ENCODE measurements at places on chromosomes 5 and 9.

DNA sequence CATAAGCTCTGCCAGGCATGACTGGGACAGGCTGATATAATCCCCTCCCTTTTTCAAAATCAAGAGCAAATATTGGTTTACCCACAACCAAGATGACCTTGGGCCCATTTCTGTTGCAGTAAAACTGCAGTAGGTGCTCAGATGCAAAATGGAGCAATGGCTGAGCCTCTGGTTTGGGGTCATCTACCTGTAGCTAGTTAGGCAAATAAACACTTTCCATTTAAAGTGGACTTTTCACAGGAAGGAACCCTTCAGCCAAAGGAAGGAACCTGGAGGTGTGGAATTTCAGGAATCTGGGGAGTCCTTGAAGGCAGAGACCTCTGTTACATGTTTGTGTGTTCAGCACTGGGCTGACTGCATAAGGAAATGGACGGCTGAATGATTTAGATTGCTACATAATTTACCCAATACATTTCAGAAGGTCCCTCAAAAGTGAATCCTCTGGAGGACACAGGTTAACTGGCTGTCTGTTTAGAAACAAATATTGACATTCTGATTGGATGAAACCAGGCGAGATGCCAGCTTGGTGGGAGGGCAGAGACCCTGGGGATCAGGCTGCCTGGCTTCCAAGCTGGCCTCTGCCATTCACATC lies 170.1 kb upstream of the ZNF618 start:
- no peak for DNase-seq

DNA sequence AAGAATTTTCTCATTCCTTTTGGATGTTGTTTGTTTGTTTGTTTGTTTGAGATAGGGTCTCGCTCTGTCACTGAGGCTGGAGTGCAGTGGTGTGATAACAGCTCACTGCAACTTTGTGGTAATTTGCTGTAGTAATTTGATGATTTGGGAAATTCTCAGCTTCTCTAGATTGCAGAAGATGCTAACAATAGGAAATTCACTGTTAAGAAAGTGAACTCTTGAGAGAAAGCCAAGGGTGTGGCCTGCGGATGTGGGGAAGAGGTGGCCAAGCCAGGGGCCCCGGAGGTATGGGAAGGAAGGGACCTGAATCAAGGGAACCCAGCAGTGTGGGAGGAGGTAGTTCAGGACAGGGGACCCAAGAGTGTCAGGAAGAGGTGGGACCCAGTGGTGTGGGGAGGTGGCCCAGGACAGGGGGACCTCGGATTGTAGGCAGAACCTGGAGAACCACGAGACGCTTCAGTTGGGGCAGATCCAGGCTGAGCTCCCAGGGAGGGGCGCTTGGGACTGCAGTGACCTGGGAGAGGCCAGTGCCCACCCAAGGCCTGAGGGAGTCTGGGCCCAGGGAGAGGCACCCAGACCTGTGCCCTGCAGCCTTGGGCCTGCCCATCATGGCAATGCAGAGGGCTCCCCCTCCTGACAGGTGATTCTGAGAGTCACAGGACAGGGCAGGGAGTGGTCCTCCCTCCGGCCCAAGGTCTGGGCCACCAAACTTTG lies 5.6 kb upstream of the LCN2 start:
- no peak for DNase-seq

DNA sequence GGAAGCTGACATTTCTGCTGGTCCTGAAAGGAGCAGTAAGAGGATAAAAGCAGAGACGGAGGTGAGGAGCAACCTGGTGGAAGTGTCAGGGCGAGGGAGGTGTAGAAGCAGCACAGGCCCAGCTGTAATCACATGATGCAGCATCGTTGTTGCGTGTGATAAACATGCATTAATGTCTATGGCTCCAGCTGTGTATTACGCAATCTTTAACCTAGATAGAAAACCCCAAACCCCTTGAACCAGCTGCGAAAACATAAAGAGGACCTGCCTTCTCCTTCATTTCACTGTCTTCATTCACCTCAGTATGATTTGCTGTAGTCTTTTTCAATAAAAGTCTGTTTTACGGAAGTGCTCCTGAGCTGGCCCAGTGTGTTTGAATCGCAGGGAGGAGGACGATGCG lies 162.9 kb downstream of the NTRK2 start:
- no peak for DNase-seq

GRCh38 chr5:50699737-50700136 lies 33.3 kb downstream of the PARP8 start:
- DNase-seq = no peak

- no peak for DNase-seq
Measured at GRCh38 chr9:21800931-21801682, 1.3 kb upstream of the MTAP start.

GRCh38 chr9:13688223-13688989 lies 408.9 kb upstream of the MPDZ start:
- no peak for DNase-seq

- DNase-seq = no peak
Measured at GRCh38 chr9:134413112-134413715, 87.0 kb downstream of the RXRA start.

GRCh38 chr5:122941737-122942136 lies 94.8 kb downstream of the PPIC start:
- DNase-seq = no peak

DNA sequence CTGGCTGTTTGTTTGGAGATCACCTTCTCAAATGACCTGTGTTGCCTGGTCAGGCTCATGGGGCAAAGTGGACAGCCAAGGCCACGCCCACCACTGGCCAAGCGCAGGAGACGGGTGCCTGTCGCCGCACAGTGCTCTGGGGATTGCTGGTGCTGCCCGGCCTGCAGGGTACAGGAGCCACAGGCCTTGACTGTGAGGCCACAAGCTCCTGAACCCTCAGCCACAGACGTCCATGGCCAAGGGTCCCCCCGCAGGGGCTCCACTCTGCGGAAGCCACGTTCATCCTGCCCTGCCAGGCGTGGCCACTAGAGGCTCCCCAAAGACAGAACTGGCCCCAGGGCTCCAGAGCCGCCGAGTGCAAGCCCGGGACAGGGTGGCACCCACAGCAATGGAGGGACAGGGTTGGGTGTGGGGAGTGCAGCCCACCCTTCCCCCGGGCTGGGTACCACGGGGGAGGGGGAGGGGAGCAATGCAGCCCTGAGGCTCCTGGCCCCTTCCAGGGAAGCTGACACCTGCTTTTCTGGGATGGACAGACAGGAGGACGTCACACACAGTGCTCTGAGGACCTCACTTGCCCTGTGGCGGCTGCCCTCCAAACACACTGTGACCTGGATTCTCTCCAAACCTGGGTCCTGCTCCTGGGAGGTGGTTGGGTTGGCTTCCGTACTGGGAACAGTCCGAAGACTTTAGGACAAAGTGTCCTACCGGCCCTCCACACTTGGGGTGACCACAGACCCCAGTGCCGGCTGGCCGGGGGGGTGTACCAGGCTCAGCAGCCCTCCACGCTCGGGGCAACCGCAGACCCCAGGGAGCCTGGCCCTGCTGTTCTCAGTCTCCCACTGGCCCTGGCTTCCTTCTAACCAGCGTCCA lies 21.5 kb downstream of the TPPP start:
- DNase-seq = no peak

- DNase-seq = no peak
Measured at GRCh38 chr5:520196-520849, 3.9 kb downstream of the SLC9A3 start.

GRCh38 chr9:121707477-121708424 lies 56.3 kb downstream of the DAB2IP start:
- DNase-seq = no peak

DNA sequence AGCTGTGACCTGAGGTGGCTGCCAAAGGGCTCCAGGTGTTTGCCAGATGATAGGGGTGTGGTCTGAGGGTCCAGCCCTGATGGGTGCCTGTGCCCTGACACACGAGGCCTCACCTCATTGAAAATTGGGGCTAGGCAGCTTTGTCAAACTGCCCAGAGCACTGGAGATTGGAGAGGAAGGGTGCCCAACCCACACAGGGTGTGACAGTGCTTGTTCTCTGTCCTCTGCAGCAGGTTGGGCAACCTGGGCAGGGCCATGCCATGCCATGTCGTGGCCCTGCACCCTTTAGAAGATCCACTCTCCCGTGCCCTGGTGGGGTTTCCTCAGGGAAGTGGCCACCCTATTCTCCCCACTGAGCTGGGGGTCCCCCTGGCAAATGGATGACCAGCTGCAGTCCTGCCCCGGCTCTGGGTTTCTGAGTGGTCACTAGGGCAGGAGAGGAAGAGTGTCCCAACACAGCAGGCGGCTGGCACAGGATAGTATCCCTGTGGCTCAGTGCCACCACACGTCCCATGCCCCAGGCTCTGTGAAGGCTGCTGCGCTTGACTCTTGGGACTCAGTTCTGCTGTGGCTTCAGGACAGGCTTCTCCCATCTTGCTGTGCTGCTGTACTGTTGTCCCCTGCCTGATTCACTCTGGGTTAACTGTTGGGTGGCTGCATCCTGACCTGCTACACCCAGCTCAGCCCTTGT lies 100.8 kb upstream of the PITX1 start:
- DNase-seq = no peak

GRCh38 chr5:143629871-143630659 lies 181.9 kb upstream of the HMHB1 start:
- no peak for DNase-seq

GRCh38 chr5:122312591-122313406 lies 762 bp downstream of the SNCAIP start:
- peak; percentile 75 for DNase-seq

- no peak for DNase-seq
Measured at GRCh38 chr9:6714176-6714575, 43.6 kb upstream of the KDM4C start.

DNA sequence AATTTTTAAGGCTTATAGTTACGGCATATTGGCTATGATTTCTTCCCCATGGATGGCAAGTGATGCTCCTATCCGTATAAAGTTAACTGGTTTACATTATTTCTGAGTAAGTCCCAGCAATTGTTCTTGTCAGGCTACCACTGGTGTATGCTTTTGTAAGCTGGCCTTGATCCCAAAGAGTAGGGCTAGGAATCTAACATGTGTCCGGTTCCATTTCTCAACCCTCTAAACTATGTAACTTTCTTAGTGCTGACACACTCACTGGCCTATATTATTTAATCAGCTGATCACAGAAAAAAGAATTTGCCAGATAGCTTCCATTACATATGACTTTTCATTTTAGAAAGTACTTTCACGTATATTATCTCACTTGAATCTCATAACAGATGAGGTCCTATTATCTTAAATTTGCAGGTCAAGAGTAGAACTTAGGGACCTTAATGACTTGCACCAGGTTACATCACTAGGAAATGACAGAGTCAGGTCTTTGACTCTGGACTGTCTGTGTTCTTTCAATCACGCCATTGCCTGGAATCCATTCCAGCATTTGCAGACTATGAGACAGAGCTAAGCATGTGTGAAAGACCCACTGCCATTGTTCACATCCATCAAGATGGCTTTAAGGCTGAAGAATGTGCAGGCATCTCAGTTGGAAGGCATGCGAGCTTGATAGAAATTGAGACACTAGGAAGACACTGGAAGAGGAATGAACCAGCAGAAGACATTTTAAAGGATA lies 362.9 kb downstream of the ARRDC3 start:
- DNase-seq = no peak

- no peak for DNase-seq
Measured at GRCh38 chr5:143372187-143372829, 31.2 kb downstream of the NR3C1 start.

- no peak for DNase-seq
Measured at GRCh38 chr5:144308906-144309670, 138.4 kb downstream of the KCTD16 start.

- no peak for DNase-seq
Measured at GRCh38 chr9:89284076-89284475, 26.9 kb upstream of the CKS2 start.

DNA sequence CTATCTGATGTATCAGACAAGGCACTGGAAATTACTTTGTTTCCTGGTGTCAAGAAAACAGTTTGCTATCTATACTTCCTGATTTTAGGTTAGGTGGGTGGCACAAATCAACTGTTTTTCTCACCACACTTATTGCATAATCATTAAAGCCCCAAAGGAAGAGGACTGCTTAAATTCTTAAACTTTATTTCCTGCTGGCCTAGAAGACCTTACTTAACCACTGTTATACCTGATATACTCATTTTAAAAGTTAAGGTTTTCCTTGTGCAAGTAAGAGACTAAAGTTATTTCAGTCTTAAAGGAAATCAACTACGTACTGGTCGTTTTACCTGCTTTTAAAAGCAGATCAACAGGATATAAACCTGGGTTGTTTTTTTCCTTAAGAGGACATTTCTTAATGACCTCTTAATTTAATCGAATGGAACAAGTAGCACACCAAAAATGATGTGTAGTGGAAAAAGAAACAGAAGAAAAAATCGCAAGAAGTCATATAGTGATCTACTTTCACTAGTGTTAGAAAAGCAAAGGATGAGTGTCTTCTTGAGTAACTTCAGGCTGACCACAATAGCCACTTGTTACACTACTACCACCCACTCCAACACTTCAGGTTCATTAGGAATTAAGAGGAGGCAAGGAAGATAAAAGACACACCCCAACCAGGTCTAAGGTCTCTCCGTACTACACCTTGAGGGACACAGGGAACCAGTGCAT lies 974 bp downstream of the CLINT1 start:
- no peak for DNase-seq

GRCh38 chr9:124014211-124014955 lies 2.8 kb downstream of the LHX2 start:
- DNase-seq = no peak

DNA sequence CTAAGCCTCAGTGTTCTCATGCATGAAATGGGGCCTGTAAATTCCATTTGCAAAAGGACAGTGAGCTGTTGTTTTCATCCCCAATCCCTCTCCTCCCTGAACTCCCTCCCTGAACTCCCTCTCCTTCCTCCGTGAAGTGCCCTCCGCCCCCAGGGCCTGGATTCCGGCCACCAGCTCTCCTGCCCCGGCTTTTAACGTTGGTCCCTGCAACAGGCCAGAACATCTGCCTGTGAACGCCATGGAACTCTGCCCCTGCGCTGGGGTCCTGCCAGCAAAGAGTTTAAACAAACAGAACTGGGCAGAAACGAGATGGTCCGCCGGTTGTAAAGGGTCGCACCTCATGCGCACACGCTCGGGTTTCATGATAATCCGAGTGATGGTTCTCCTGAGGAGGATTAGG lies 62.4 kb downstream of the SMIM23 start:
- no peak for DNase-seq

DNA sequence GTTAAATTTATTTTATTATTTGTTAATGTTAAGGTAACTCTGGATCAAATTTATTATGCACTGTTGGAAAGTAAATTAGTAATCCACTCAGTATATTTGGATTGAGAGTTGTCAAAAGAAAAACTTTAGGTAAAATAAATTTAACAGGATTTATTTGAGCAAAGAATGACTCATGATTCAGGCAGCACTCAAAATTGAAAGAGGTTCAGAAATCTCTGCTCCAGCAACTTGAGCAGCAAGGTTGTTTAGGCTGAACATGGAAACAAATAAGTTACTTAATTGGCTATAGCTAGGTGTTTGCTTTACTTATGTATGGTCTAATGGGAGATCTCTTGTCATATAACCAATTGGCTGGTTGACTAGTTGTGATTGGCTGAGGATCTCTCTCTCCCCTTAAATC lies 296.2 kb upstream of the EDIL3 start:
- DNase-seq = no peak
